ENCODE measurements at places on chromosomes 2 and 18.

DNA sequence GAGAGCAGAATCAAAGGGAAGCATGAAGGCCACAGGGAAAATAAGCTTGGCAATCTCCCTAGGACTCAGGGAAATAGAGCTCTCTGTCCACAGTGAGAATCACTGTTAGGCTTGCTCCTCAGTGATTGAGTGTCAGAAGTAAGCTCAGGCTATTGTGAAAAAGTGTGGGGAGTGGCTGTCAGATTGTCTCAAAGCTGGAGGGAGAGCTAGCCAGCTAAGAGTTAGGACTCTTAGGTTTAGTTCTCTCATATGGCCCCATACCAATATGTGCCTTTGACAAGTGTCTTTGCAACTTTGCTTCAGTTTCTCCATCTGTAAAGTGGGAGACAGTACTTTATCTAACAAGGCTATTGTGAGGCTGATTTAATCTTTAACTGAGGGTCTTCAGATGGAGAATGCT lies 17.2 kb downstream of the EIF4E2 start:
- no peak for DNase-seq

DNA sequence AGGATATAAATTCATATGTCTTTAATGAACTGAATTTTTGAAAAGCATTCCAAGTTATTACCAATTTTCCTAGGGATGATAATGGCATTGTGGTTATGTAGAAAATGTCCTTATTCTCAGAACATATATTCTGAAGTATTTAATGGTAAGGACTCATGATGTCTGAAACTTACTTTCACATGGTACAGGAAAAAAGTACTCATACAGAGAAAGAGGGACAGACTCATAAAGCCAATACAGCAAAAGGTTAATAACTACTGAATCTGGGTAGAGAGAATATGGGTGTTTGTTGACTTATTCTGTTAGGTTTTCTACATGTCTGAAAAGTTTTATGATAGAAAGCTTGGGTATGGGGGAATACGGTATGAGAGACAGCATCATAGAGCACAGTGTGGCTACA lies 84.3 kb upstream of the SERTAD2 start:
- DNase-seq: no peak

DNA sequence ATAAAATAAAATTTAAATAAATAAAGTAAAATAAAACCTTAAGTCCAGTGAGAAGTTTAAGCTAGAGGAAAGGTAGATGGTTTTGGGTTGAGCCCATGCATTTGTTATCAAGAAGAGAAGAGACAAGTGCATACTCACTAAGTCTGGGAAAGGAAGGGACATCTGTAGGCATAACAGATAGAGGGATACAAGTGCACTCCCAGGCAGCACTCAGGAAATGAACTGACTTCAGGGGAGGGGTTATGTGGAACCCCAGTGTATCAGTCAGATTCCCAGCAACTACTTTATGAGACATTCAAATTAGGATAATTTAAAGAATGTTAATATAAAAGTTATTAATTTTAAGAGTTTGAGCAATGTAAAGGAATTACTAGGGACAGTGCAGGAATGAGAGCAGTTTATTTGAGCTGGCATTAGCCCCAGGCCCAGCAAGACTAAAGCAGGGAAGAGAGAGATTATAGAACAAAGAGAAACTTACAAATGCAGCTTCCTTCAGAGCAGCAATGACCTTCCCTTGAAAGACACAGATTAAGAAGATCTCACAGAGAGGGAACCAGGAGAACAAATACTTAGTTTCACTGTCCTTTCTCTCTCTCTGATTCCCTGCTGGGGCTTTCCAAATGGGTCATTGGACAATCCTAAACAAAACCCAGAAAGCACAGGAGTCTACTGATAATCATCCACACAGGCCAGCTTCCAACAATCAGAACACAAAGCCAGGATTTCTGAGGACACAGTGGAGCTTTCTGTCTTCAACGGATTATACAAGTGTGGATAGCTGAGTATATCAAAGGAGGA lies 109.7 kb downstream of the ERBB4 start:
- no peak for DNase-seq

DNA sequence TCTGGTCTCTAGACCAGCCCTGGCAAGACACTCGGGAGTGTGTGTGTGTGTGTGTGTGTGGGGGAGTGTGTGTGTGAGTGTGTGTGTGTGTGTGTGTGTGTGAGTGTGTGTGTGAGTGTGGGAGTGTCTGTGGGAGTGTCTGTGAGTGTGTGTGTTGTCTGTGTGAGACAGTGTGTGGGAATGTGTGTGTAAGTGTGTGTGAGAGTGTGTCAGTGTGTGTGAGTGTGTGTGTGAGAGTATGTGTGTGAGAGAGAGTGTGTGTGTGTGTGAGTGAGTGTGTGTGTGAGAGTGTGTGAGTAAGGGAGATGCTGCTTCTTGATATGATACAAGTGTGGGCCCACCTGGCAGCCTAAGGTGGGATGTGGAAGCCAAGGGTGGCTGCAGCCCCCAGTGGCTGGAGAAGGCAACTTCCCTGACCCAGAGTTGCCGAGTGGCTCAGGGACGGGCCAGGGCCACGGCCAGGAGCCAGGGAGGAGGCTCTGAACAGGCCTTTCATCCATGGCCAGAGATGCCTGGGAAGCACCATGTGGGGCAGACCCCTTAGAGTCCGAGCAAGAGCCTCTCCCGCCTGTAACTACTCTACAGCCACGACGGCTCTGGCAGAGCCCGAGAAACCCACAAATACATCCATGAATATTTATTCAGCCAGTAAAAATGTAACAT lies 159.3 kb upstream of the MYCN start:
- no peak for DNase-seq

GRCh38 chr2:231412618-231412963 lies 17.1 kb downstream of the B3GNT7 start:
- no peak for DNase-seq

DNA sequence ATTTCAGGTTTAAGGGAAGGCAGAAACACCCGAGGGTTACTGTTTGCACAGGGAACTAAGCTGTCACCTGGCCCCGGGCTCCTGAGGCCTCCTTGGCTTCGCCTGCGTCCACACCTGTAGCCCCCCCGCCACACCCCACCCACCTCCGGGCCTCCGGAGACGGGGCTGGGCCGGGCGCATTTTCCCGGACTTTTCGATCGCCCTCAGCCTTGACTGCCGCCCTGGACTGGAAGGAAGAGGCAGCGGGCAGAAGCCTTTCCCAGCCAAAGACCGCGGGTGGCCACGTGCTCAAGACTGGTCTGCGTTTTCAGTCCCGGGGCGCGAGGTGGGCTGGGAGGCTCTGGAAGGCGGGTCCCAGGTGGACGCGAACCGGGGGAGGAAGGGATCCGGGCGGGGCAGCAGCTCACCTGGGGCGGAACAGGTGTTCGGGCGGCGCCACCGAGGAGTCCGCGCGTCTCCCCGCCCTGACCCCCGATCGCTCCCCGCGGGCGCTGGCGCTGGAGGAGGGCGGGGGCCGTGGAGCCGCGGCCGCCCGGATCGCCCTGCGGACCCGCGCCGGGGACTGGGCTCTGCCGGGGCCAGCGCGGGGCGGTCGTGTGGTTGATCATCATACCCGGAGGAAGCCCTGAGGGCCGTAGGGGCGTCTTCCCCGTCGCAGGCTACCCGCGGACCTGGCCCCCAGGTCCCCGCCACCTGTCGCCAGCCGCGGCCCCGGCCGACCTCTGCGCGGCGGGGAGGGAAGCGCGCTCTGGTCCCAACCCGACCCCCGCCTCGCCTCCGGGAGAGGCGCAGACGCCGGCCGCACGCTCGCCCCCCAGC lies 3.2 kb downstream of the ID2 start:
- DNase-seq: no peak

- DNase-seq: no peak
Measured at GRCh38 chr2:47028846-47029560, 113.4 kb upstream of the MCFD2 start.

DNA sequence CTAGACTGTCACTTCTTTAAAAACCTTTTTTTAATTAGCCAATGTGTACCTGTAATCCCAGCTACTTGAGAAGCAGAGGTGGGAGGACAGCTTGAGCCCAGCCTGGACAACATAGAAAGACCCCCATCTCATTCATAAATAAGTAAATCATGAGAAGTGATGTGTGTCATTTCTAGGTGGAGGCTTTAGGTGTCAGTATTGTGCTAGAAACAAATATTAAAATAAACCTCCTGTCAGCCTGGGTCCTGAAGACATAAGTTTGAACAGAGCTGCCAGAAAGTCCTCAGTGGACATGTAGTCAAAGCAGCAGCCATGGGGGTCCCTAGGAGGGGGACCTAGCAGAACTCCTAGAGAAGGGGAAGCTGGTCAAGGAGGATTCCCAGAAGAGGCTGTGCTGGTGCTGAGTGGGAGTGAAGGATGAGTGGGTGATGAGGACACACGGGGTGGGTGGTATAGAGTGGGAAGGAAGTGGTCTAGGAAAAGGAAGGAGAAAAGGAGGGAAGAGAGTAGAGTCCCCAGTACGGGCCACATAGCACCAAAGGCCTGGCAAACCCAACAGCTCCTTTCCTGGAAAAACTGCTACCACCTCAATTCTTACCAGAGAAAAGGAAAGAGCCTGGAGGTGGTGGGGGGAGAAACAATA lies 316.6 kb upstream of the NCKAP5 start:
- no peak for DNase-seq

- no peak for DNase-seq
Measured at GRCh38 chr18:37570336-37570930, 4.8 kb upstream of the CELF4 start.

DNA sequence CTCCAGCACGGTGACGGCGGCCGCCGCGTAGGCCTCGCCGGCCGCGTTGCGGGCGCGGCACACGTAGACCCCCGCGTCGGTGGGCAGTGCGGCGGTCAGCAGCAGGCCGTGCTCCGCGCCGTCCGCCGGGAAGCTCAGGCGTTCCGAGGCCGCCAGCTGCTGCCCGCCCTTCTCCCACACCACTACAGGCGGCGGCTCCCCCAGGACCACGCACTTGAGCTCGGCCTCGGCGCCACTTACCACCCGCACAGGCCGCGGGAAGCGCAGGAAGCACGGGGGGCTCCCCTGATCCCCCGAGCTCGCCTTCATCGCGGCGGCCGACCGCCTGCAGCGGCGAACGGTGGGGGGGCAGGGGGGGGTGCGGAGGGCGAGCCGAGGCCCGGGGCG lies 422 bp downstream of the OBSL1 start:
- DNase-seq: no peak

DNA sequence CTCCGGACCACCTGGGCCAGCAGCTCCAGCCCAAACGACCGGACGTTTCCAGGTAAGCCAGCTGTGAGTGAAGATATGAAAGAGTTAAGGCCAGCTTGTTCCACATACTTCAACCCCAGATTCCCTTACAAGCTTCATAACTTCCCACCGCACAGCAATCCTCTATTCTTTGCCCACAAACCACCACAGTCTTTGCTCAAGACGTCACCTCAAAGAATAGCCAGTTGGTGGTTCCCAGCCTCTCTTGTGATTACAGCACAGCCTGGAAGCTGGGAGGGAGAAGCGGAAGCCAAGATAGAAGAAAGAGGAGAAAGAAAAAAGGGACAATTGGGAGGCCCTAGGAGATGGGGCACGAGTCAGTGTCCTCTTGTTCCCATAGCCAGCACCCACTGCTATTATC lies 70.6 kb downstream of the NRP2 start:
- no peak for DNase-seq

DNA sequence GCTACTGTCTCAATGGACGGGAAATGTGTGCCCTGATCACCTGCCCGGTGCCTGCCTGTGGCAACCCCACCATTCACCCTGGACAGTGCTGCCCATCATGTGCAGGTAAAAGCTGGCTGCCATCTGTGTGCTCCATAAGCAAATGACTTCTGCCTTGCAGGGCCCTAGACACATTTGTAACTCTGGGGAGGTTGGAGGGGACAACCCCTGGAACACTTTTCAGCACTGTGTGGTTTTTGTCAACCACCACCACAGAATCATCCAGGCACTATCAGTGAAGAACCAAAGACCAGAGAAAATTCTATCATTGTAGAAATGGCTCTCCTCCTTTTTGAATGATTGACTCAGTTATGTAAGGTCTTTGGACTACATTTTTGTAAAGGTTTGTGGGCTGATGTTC lies 84.3 kb downstream of the FEZ2 start:
- no peak for DNase-seq

GRCh38 chr2:86049529-86049928 lies 56.2 kb downstream of the POLR1A start:
- no peak for DNase-seq

Measured in stimulated activated CD8-positive, alpha-beta memory T cell treated with anti-CD3 and anti-CD28 coated beads, Interleukin-2, amount 100 ng/mL, for 1 hour (primary cell).